ENCODE measurements at places on chromosomes 6 and 20.

DNA sequence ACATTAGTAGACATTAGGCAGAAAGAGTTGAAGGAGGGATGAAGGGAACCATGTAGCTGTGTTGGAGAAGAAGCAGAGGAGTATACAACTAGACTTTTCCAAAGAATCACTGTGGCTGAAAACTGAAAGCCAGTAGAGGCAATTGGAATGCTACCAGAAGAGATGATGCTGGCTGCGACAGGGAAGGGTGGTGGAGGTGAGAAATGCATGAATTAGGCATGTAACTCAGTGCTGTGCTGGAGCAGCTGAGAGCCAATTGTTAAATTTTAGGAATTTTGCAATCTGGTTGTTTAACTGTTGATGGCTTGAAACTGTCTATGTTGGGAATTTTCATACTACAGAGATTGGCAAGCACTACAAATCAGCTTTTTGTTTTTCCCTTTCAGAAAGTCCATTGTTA is 35.8 kb upstream of the SIRPG start:
- no peak for DNase-seq

GRCh38 chr6:101386982-101387381 is 6.5 kb upstream of the GRIK2 start:
- no peak for DNase-seq

GRCh38 chr6:81575442-81575841 is 177.0 kb downstream of the TENT5A start:
- DNase-seq, result no peak

DNA sequence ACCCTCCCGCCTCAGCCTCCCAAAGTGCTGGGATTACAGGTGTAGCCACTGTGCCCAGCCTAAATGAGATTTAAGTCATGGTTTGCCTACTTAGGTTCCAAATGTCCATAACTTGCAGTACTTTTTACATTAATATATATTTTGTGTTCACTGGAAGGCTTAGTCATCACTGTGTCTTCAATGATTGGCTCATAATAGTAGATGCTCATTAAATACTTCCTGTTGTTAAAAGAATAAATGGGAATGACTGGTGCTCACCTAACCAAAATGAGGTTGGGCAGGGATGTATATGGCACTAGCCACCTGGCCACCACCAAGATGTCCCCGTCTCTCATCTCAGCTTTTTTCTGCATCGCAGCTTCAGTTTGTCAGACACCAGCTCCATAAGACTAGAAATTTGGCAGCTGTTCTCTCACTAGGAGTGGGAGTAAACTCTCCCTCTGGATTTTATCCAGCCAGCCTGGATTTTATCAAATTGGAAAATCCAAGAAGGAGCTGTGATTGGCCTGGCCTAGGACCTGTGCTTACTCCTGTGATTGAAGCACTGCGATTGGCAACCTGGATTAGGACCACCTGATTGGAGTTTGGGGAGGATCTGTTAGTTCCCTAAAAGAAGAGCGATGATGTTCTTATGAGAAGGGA is 1.1 kb upstream of the GLO1 start:
- DNase-seq, result no peak

GRCh38 chr6:31419842-31420241 is 16.4 kb downstream of the MICA start:
- DNase-seq, result no peak

DNA sequence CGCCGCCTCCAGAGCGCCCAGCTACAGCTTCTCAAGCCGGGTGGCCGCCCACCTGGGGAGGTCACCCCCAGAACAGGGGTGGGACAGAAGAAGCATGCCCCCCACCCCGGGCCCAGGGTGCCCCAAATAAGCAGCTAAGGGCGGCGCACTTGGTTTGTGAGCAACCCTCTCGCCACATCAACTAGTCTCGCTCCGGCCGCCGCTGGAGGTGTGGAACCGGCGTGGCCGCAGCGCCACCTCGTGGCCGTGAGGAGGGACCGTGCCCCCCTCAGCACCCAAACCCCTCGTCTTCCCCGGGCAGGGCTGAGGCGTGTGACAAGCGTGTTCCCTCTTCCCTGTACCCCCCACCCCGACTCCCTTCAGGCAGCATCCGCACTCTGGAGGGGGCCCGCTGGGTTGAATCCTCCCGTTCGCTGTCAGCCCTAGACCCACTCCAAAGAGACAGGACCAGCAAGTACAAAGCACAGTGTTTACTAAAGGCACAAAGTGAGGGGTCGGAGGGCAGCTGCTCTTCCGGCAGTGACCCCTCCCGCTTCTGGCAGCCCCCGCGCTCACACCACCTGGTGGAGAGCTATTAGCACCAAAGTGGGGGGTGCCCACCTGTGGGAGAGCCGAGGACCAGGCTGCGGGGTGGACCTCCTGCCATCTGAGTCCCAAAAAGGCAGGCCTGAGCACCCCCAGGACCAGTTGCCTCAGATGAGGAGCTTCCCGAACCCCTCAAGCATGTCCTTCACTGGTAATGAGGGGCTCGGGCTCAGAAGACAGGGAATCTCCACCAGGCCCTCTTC is 45.4 kb downstream of the MDFI start:
- peak; percentile 79 for DNase-seq

DNA sequence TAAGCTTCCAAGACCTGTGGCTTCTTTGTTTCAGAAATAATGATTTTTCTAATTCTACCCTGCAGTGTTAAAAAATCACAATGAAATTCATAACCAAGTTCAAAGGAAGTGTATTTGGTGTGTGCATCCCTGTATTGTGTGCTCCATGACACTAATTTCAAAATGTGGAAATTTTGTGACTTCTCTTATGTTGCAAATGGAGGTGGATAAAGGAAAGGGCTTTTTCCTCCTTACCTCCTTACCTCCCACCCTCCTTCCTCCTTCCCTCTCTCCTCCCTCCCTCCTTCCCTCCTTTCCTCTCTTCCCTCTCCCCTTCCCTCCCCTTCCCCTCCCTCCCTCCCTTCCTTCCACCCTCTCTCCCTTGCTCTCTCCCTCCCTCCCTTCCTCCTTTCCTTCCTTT is 10.5 kb downstream of the CDH4 start:
- no peak for DNase-seq

GRCh38 chr6:25709761-25710160 is 44.8 kb upstream of the SLC17A4 start:
- no peak for DNase-seq

- DNase-seq, result peak; percentile 91
These were observed 112.0 kb downstream of the HFE start for GRCh38 chr6:26199057-26199772.

DNA sequence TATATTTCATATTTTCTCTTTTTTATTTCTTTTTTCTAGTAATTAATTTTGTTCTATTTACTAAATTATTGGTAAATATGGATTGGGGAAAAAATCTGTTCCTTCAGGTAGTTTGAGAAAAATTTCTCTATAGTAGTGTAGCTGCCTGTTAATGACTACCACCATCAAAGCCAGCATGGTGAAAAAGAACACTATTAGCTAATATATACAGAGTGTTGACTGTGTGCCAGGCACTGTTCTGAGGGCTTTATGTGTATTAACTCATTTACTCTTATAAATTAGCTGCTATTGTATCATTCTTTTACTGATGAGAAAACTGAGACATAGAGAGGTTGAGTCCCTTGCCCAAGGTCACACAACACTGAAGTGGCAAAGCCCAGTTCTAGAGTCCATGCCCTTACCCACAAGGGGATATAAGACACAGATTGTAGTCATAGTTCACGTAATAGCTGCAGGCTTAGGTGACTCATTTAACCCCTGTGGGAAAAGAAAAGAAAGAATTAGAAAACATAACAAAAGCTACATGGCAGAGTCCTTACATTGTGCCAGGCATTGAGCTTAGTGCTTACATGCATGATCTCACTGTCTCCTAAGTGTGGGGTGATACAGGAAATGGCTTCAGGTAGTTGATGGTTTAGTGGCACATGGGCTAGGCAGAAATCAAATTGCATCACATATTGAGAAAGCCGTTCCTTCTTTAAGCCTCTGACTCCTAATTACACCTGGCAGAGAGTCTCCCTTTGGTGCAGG is 12.2 kb upstream of the AKIRIN2 start:
- peak; percentile 79 for DNase-seq

DNA sequence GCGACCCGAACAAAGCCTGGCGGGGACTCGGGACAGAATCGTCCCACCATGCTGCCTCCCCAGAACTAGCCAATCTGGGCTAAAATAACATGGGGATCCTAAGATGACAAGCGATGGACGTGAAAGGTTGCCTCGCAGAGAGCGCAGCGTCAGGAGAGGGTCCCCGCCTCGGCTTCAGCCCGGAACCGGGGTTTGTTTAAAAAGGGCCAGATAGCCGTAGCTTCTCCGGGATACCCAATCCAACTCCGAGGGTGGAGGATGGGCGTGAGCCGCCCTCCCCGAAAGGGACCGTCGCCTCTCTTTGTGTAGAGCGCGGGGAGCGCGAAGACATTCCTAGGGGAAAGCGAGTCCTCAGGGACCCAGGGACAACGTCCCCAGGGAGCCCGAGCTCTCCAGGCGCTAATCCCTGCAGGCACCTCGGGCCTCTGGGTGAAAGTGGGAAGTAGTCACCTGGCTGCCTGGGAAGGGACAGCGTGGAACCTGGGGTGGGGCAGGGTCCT is 643 bp downstream of the CD24 start:
- no peak for DNase-seq

GRCh38 chr6:157283330-157283898 is 39.9 kb downstream of the TMEM242 start:
- no peak for DNase-seq

DNA sequence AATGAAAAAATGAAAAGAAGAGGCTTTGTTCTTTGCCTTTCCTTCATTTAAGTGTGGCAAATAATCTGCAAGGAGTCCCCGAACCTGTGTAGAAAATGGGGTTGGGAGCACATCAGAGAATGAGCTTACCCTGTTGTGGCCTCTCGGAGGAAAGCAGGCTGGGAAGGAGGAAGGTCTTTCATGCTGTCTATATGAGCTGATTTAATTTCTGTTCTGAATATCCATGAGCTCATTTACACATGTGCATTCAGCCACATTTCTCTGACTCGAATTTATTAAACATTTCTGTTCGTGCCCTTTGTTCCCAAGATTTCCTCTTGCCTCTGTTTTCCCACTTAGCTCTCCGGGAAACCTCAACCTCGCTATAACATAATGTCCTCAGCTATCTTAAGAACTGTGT is 584.4 kb upstream of the CDH4 start:
- DNase-seq, result no peak

GRCh38 chr20:10639737-10640556 is 33.9 kb downstream of the JAG1 start:
- DNase-seq, result no peak

- DNase-seq, result no peak
These were observed 11.4 kb downstream of the FAM184A start for GRCh38 chr6:119067091-119067490.

GRCh38 chr6:3063733-3064700 is 4.3 kb upstream of the RIPK1 start:
- DNase-seq, result peak; percentile 99

DNA sequence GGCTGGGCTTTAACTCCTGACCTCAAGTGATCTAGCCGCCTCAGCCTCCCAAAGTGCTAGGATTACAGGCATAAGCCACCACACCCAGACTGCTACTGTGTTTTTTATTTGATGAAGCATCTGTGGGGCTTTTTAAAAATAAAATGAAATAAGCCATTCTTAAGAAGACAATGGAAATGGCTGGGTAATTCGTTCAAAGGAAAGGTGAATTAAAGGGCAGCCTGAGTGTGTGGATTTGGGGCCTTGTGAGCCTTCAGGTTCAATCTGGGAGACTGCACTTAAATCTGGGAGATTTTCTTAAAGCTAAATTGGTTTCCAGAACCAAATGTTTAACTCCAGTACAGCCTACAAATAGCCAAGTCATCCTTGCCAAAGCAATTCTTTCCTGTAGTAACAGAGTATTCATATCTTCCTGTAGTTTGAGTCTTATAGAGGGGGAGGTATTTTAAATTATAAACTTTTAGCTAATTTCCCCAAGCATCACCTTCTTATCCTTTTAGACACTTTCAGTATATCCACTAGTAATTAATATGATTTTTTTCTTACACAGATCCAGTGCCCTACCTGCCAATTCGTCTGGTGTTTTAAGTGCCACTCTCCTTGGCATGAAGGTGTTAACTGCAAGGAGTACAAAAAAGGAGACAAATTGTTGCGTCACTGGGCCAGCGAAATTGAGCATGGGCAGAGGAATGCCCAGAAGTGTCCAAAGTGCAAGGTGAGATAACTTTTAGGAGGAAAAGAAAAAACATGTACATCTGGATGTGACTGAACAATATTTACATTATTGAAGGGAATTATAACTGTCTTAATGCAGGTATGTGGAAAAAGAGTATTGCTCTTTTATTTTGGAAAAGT is 95.4 kb downstream of the RNF217 start:
- no peak for DNase-seq

DNA sequence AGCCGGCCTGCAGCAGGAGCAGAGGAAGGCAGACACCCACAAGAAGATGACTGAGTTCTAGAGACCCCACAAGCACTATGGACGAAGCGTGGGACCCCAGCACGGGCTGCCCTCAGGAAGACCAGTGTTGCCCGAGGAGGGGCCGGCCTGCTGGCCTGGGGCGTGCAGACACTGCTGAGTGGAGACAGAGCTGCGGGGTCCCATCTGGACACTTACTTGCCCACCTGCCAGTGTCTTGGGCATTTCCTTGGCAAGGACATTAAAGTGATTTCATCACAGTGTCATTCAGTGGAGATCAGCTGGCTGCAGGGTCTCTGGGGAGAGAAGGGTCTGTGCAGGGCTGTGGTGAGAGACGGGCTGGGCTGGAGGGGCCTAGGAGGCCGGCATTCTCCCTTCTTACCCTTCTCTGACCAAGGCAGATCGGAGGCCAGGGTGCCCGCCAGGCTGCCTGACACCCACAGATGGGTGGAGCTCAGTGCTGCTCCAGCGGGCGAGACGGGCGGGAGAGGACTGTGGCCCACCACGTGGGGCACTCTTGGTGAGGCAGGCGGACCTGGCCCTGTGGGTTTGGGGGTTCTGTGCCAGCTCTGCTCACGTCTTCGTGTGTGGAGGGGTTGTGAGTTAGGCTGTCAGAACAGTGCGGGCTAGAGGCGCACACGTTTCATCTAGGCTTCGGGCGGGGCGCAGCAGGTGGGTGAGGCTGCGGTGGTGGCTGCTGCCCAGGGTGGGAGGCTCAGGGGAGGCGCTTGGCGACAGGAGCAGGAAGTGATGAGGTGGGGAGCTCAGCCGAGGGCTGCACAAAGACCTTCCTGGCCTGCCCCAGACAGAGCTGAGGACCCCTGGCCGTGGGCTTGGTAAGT is at the start of gene LIME1:
Gene LIME1, plus strand, starts transcription at position 806 of the 860 bp plus-strand sequence. CDS start 886 bp downstream, outside the sequence.
- no peak for DNase-seq

GRCh38 chr6:139534472-139535115 is 160.1 kb upstream of the CITED2 start:
- DNase-seq, result no peak

GRCh38 chr6:27672113-27672799 is 199.4 kb upstream of the ZNF184 start:
- no peak for DNase-seq

Measured in suppressor macrophage treated with lipopolysaccharide for 4 hours (primary cell).